ENCODE measurements at places on chromosomes 3 and 15.
A peak's percentile ranks its signal among the peaks of the same experiment; 100 is the strongest.

- no peak for DNase-seq
These were observed 15.7 kb upstream of the GRIP2 start for GRCh38 chr3:14555835-14556234.

- no peak for DNase-seq
These were observed 147.1 kb upstream of the RGMA start for GRCh38 chr15:93235926-93236780.

GRCh38 chr3:29416514-29416913 lies 135.6 kb downstream of the RBMS3 start:
- DNase-seq: peak; percentile 69

- no peak for DNase-seq
These were observed 35.4 kb upstream of the TMEM158 start for GRCh38 chr3:45261333-45262110.
